ENCODE measurements at places on chromosomes 6 and 20. TPM values are rescaled to one million over a fixed set of nuclear protein-coding genes. Genes with fewer than 3 reads are reported as not detected.

Gene SLC22A3
- total RNA-seq: not detected

Gene CAPN11
- 1.2 TPM for total RNA-seq

Gene BEND6
- total RNA-seq: 8.0 TPM

Gene OPN5
- total RNA-seq: not detected

Gene SLC22A1
- 0.98 TPM for total RNA-seq

Gene LY6G6F
- not detected for total RNA-seq

Gene PRSS16
- 4.7 TPM for total RNA-seq

Data from Panc1 (cell line).